Stimulated activated effector memory CD8-positive, alpha-beta T cell treated with anti-CD3 and anti-CD28 coated beads, Interleukin-12 subunit alpha, Interleukin-12 subunit beta, amount 100 ng/mL, for 72 hours (primary cell): ENCODE measurements at places on chromosomes 4 and X.

- DNase-seq, result no peak
Measured at GRCh38 chrX:39528161-39528916, 569.4 kb downstream of the BCOR start.

- no peak for DNase-seq
Measured at GRCh38 chrX:46750889-46751288, 8.0 kb downstream of the SLC9A7 start.

- DNase-seq, result no peak
Measured at GRCh38 chrX:80876877-80877276, 67.2 kb upstream of the BRWD3 start.

DNA sequence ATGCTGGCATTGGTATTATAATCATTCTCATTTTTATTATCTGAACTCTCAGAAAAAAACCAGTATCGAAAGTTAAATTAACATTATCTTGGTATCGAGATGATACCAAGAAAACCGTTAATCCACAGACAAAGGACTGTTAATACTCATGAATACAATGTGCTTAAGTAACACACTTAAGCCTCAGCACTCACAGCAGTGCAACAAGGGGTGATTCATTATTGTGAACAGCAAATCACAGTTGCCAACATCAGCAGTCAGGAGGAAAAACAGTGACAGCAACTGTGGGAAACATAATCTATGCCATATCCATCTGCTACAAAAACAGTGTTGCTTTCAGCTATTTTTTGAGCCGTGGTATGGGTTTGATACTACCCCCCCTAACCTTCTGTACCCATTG is 210.9 kb upstream of the ATOH1 start:
- DNase-seq, result no peak

DNA sequence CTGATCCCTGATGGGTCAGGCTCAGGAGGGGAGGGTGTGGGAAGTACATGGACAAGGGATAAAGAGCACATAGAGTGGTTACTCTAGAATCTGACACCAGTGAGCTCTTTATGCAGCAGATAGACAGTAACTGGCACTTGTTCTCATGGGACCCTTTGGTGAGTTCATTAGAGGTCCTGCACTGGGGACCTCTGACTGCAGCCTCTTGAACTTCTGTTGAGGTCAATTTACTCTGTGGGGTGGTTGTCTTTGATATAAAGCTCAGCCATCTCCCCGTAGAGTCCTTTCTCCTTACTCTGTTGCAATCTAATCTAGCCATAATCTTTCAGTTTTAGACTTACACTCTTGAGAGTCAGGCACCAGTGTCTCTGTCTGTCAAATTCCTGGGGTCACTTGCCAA is 222.4 kb downstream of the GPAT3 start:
- DNase-seq, result no peak

- no peak for DNase-seq
Measured at GRCh38 chr4:671769-672168, 2.3 kb downstream of the ATP5ME start.

DNA sequence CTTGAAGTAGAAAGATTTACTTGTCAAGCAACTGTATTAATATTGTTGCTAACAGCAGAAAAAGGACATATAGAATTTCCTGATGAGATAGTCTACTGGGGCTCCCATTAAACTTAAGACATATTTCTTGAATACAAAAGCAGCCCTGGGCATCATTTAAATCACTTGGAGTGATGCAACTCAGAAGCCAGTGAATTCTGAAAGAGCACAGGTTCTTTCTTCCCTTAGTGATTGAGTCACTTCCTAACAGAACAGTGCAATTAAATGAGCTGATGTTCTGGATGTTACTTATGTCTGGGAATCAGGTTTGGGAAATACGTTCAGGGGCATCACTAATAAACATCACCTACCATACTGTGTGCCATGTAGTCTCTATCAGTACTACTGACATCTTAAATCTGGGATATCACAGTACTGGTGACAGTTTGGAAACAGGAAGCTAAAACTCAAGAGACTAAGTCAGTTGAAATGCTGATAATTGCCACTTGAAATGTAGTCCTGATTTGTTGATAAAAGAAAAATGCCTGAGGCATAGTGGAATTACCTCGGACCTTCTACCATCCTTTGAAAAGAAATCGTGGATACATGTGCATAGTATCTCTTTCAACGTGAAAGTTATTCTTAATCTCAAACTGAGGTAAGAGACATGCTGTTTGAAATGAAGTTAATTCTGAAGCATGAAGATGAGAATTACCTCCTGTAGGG is 249.2 kb upstream of the GPRIN3 start:
- DNase-seq, result no peak

GRCh38 chr4:39541987-39542610 is 14.9 kb upstream of the UGDH start:
- DNase-seq, result no peak

- DNase-seq, result no peak
Measured at GRCh38 chrX:153969125-153969903, 2.3 kb downstream of the HCFC1 start.

DNA sequence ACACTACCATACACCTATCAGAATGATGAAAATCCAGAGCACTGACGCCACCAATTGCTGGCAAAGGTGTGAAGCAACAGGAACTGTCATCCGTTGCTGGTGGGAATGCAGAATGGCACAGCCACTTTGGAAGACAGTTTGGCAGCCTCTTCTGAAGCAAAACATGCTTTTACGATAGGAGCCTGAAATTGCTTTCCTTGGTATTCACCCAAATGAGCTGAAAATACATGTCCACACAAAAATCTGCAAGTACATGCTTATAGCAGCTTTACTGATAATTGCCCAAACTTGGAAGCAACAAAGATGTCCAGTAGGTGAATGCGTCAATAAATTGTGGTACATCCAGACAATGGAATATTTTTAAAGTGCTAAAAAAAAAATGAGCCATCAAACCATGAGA is 322.8 kb upstream of the FAT1 start:
- no peak for DNase-seq

GRCh38 chr4:4320528-4320927 is 30.5 kb downstream of the ZBTB49 start:
- DNase-seq, result no peak

- DNase-seq, result no peak
Measured at GRCh38 chrX:63740382-63740781, 44.6 kb downstream of the ARHGEF9 start.

DNA sequence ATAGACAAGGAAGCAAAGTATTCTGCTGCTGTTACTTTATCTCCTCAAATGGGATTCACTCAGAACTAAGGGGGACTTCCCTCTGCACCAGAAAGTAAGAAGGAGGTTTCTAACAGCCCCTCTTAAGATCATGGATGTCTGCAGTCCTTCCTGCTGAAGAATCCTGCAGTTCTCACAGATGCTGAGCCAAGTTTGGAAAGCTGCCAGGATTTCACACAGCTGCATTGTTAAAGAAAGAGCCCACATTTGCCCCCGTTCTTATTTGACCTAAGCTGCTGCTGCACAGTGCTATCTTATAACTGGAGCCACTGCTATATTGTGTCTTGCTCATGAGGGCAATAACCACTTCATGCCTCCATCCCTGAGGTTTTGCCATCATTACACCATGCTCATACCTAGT is 81.1 kb downstream of the FAAH2 start:
- no peak for DNase-seq

- DNase-seq, result no peak
Measured at GRCh38 chrX:84907324-84907968, 96.2 kb upstream of the APOOL start.

DNA sequence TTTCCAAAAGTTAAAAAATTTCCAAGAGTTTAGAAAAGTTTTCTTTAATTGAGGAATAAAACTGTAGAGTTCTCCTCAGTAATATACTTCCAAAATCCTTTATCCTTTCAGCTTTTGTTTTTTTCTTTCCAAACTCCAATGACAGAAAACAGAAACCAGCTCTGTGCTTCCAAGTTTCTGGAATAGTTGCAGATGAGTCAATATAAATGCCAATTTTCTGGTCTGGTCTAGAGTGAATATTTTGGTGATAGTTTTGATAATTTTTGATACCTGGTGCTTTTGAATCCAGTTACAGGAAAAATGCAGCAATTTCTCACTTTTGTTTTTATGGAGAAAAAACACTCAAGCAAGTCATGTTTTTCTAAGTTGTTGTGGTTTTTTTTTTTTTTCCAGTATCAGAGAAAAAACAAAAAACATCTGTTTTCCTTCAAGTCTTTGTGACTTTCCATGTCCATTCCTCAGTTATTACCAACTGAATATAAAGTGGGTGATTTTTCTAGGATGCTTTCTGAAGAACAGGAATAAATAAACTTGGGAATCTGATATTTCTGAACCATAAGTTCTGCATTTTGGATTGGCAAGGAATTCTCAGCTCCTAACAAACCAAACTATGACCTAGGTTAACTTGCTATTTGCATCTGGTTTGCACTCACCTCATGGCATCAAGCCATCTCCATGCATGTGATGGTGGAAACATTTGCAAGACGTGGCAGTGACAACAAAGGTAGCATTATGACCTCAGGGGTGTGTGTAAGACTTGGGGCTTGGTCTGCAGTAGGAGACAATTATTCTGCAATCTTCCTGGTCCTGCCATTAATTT is 139.1 kb downstream of the VEGFC start:
- DNase-seq, result no peak

DNA sequence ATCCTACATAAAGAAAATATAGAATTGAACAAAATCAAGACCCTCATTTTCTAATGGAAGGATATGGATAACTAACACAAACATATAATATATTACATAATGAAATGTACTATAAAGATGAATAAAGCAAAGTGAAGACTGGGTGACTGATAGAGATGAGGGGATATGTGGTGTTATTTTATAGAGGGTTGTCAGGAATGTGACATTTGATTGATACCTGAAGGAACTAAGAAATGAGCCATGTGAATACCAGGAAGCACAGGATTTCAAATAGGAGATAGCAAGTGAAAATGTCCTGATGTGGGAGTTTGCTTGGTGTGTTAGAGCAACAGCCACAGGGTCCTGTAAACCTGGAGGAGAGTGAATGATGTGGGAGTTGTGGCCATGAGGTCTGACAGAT is 40.1 kb upstream of the GNPDA2 start:
- no peak for DNase-seq

DNA sequence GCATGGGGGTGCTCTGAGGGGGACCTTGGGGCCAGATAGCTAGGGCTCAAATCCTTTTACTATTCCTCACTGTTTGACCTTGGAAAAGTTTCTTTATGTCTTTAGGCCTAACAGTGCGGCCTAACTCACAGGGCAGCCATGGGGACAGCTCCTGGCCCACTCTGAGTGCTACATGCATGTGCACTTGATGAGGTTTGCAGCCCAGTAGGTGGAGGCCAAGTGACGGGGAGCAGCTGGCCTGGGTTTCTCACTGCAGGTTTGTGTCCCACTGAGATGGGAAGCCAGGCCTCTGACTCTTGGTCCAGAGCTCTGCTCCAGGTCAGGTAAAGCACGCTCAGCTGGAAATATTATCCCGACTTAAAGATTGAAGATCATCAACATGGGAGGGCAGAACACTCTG is 102.8 kb downstream of the SLC2A9 start:
- no peak for DNase-seq

- no peak for DNase-seq
Measured at GRCh38 chr4:3034231-3034630, 40.1 kb downstream of the HTT-AS start.

DNA sequence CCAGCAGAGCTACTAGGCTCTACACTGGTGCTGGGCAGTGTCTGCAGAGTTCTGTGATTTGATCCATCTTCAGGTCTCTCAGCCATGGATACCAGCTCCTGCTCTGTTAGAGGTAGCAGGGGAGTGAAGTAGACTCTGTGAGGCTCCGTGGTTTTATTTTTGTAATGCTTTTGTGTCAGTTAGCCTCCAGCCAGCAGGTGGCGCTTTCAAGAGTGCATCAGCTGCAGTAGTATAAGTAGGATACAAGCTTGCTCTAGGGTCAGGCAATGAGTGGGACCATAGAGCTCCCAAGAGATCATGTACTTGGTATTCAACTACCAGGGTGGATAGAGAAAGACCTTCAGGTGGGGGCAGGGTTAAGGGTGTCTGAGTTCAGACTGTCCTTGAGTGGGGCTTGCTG is 362.5 kb upstream of the TRAM1L1 start:
- no peak for DNase-seq

GRCh38 chr4:105548483-105548882 is 3.9 kb upstream of the ARHGEF38 start:
- no peak for DNase-seq

- DNase-seq, result no peak
Measured at GRCh38 chr4:28702571-28702970, 1841.9 kb downstream of the STIM2 start.

- DNase-seq, result no peak
Measured at GRCh38 chrX:123673813-123674212, 59.0 kb downstream of the THOC2 start.

- no peak for DNase-seq
Measured at GRCh38 chr4:119615068-119615719, 13.4 kb downstream of the PDE5A start.

DNA sequence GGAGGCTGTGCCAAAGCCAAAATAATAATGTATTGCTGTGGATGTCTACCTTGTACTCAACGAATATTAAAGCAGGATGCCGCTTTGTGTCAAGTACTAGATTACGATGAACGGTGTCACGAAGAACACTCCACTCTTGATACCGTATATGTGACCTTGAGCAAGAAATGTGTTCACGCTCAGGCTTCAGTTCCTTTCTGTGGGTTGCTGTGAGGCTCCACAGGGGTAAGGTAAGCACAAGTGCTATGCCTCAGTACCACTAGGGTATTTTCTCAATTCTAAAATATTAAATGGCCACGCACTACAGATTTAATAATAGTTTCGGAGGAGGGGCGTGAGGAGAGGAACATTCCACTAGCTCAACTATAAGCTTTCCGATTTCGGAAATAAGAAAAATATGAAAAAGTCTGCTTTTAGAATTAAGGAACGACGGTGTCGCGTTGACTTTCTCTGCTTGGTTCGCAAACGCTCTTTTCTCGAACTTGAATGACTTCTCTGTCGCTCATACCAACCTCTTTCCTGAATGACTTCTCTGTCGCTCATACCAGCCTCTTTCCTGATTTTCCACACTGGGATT is 607 bp upstream of the SCOC start:
- no peak for DNase-seq

DNA sequence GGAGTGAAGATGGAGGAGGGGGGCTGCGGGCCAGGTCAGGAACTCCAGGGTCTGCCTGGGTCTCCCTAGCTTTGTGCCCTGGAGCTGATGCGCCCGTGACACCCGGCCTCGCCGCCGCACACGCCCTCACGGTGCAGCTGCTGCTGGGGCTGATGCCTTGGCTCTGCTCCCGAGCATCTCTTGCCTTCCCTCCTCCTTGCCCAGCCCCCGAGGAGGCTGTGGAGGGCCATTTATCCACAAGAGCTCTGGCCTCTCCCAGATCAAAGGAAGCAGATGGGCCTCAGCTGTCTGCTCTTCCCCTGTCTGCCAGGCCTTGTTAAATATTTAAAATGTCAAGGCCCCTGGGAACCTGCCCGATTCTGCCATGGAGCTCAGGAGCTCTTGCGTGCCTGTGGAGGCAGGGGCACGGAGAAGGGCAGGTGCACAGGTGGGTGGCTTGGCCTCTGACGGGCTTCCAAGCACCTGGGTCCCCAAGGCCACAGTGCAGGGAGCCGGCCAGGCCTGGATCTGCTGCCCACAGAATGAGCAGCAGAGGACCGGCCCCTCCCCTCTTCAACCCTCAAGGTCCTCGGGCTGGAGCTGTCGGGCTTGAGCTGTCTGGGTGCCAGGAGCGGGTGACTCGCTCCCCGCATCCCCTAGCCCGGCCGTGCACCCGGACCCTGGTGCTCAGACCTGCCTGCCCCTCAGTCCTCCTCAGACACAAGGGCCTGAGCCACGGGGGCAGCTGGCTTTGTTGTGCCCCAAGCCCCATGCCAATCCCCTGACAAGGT is 20.3 kb downstream of the ATP2B3 start:
- DNase-seq, result no peak
